ENCODE measurements at places on chromosomes 2 and 18.
A peak's percentile ranks its signal among the peaks of the same experiment; 100 is the strongest.

DNA sequence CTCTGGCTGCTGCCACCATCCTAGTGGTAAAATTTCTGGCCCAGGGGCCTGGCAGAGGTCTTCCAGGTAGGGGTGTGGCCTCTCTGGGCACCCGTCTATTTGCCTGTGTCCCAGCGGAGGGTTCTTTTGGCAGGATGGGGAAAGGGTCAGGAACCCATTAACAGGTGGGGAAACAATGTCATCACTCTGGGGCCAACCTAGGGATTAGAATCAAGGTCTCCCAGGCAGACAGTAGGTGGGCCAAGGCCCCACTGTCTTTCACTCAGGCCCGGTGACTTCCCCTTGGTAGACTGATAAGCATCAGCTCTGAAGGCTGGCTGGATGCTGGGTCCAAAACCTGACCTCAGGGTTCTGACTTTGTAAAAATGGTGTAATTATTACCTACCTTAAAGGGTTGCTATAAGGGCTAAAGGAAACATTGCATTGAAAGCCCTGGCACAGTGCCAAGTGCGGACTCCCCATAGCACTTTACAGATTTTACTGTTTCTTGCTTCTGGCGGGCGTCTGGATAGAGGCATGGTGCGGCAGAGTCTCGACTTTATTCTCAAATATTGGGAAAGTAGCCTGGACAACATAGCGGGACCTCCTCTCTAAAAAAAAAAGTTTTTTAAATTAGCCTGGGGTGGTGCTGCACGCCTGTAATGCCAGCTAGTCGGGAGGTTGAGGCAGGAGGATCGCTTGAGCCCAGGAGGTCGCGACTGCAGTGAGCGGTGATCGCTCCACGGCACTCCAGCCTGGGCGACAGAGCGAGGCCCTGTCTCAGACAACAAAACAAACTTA, 2.2 kb downstream of the LBX2 start:
- no peak for DNase-seq

DNA sequence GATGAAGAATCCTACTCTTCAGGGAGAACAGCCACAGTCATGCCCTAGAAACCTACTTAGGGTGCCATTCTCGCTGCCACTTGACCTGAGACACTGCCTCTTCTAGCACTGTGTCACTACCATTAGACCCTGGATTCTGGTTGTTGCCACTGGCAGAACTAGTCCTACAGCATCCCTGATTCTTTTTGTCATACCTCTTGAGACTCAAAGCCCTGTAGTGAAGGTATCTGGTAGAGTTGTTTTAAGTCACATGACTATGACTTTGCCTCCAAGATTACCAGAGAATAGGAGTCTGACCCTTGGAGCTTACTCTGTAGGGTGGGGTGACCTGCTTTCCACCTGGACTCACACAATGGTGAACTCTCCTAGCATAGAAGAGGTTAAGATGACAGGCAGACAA, 296.7 kb downstream of the TNS1 start:
- DNase-seq = no peak

GRCh38 chr18:74861154-74861553, 263.5 kb downstream of the ZNF407 start:
- DNase-seq = no peak

- DNase-seq = no peak
These were observed 1337.9 kb upstream of the CHAC2 start for GRCh38 chr2:52429740-52430139.

DNA sequence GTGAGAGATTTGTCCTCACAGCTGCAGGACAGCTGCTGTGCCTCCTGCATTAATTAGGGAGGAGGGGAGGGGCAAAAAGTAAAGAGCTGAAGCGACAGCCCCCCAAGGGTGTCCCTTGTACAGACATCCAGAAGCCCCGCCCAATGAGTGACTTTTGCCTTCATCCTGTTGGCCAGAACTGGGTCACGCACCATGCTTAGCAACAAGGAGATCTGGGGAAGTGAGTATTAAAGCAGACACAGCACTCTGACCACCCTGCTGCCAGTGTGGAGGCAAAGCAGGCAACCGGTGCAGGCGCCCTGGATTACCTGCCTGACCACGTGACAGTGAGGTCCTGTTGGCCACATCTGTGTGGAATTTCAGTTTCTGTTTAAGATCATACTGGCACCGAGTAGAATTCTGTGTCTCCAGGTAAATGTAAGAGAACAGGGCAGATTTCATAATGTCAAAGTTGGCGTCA, 21.5 kb upstream of the BIN1 start:
- peak; percentile 64 for DNase-seq

DNA sequence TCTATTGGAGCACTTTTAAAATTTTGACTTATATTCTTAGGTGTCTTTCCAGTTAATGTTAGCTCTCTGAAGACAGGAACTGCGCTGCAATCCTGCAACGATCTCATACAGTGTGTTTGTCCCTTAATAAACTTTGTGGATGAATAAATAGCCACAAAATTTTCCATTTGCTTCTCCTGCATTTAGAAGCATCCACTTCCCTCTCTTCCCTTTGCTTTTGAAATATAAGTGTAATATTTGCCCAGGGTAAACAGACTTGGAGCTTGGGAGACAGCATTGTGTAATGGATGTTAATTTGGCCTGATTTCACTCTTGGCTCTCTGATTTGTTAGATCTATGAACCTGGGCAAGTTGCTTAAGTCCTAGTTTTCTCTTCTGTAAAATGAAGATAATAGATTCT, 58.2 kb upstream of the CD28 start:
- no peak for DNase-seq

GRCh38 chr2:81872006-81872405, 1567.5 kb upstream of the LRRTM1 start:
- no peak for DNase-seq

- DNase-seq = peak; percentile 76
These were observed 15.5 kb upstream of the SIX2 start for GRCh38 chr2:45024600-45025291.

- no peak for DNase-seq
These were observed 25.9 kb downstream of the PSTPIP2 start for GRCh38 chr18:46046126-46046525.

- DNase-seq = no peak
These were observed 131.3 kb downstream of the PRPF40A start for GRCh38 chr2:152585830-152586484.

- DNase-seq = no peak
These were observed 5.0 kb downstream of the MGAT5 start for GRCh38 chr2:134258684-134259388.

GRCh38 chr2:22209545-22209944, 1085.8 kb downstream of the TDRD15 start:
- DNase-seq = no peak

GRCh38 chr18:11391661-11392060, 217.7 kb upstream of the SLC35G4 start:
- no peak for DNase-seq

- peak; percentile 11 for DNase-seq
These were observed 977.9 kb upstream of the CNTNAP5 start for GRCh38 chr2:123047186-123047585.

DNA sequence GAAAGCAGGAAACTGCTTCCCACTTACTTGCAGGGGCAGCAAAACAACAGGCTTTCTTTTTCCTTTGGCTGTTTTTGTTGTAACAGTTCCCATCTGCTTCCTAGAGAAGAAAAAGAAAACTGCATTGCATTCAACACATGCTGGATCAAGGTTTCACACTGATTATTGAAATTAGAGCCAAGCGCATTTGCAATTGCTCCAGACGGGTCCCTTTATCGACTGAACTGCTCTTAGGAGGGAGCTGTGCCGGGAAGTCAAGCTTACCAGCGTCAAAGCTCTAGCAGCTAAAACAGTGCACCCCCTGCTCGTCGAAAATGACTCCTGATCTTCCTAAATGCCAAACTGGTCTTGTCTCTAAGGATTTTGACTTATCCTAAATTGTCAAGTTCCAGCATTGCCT, 164.0 kb upstream of the SESTD1 start:
- DNase-seq = peak; percentile 42

DNA sequence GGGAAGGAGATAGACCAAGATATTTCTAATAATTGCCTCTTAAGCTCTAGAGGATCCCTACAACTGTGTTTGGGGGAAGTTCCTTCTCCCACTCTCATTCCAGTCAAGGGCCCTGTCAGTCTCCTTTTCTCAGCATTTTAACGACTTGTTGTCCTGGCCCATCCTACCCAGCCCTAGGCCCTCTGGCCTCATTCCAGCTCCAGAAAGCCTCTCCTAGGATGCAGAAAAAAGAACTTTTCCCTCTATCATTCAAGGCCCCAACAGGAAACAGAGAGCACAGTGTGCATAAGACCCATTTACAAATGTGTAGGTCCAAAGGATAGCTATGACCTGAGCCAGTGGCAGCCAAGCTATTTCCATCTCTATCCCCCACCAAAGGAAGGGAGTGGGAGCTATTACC, 14.0 kb downstream of the PKDCC start:
- no peak for DNase-seq

DNA sequence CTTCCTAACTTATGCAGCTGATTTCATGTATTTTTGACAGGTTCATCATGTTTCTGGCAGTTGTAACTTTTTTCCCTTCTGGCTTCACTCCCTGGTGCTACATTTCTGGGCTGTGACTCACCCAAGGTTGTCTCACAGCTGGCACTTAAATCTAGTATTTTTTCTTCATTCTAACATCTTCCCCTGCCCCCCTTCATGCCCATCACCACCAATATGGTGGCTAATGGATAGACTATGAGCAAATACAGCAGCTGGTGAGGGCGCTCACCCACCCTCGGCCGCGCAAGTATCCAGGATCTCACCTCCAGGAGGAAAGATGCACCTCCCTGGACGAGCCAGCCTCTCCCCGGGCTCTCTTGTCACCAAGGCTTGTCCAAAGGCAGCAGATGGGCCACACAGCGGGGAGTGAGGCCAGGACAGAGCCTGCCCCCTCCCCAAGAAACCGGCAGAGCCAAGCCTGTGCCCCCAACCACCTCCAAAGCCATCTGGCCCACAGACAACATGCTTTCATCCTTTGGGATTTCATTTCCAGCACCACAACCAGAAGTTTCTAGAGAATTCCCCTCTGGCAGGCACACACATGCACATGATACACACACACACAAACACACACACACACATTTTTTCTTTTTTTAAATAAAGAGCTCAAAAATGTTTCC, 39.1 kb downstream of the ATOH8 start:
- peak; percentile 98 for DNase-seq

DNA sequence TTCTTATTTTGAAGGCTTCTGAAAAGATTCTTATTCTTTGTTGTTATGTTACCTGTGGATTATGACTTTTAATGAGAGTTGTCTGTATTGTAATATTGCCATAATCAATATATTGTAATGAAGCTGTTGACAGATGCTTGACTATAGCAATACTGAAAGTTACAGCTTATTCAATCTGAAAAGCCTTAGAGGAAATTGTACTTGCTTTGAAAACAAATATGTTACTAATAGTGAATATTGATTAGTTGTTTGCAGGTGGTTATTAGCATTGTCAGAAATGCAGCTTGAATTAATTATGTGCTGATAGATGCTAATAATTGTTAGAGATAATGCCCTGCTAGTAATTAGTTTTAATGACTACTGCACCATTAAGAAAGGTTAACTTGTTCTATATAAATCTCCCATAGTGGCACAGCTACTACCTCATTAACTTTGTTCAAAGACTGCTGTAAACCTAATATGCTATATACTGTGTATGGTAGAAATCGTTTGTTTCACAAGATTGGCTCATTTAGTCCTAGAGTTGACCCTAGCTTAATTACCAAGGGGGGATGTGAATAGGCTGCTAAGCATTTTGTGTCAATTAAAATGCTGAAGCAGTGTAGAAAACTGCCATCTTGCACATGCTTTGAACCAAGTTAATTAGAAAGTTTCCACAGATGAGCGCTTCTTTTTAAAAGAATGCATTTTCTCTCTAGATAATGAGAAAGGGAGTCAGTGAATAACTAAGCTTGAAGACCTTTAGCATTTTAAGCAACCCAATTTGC, 30.5 kb downstream of the SLC39A10 start:
- no peak for DNase-seq

DNA sequence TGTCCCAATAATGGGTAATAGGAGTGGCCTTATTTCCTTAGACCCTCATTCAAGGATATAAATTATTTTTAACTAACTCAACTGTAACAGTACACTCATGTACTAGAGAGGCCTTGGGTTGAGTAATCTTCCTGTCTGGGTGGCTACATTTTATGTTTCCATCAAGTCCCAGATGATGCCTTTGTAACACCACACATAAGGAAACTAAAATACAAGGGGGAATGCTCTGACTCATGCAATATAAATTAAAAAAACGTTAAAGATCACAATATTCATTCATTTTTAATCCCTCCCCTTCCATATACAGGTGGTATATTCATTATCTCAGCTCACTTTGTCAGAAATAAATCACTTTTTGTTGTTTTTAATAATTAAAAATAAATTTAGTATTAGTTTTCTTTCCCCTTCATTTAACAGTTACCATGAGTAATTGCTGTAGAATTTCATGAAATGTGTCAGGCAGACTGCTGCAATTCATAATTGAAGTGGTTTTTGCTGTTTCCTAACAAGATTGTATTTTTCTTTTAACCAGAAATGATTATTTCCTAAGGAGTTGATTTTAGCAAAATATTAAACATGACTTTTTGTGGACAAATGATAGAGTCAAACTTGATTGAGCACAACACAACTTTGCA, 1403.6 kb downstream of the SUCLG1 start:
- no peak for DNase-seq

GRCh38 chr2:113886479-113887008, 3.3 kb upstream of the ACTR3 start:
- DNase-seq = no peak

- no peak for DNase-seq
These were observed 60.2 kb downstream of the MYT1L start for GRCh38 chr2:2270808-2271415.

GRCh38 chr2:214837466-214837865, 28.0 kb upstream of the BARD1 start:
- DNase-seq = no peak

DNA sequence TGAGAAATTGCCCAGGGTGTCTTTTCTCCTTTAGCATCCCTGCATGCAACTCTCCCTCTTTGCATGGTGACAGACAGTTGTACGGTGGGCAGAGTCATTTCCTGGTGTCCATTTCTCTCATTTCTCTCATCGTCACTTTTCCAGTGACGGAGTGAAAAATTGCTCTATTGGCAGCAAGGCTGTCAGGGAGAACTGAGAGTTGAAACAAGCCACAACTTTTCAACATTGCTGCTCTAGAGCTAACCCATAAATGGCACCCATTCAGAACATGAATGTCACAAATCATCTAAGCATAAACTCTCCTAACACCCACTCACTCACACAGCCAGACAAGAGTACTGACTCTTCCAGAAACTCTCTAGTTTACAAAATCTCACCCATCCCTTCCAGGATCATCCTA, 55.7 kb downstream of the ZC3H8 start:
- DNase-seq = no peak

GRCh38 chr18:23495723-23496440, 7.4 kb upstream of the RMC1 start:
- DNase-seq = no peak

- no peak for DNase-seq
These were observed 35.5 kb downstream of the TGIF1 start for GRCh38 chr18:3485153-3486149.
